ENCODE measurements at places on chromosomes 6 and 20.

- no peak for DNase-seq
Observed at GRCh38 chr20:47622118-47622665, 120.5 kb downstream of the NCOA3 start.

DNA sequence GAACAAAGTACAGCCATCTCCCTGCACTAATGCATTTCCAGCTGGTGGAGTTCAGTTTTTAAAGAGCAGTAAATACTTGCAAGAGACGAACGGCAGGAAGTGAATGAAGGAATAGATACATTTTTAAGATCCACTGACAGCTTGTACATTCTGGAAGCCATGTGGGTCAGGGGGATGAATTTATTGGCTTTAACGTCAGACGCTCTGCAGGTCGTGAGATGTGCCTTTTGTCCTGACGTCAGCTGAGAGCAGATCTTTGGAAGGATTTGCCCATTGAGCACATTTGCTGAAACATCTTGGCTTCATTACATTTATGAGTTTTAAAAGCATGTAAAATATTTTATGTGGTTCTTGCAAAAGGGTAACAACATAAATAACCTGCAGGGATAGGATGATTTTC, 29.5 kb upstream of the SALL4 start:
- no peak for DNase-seq

- no peak for DNase-seq
Observed at GRCh38 chr6:138450445-138450844, 46.4 kb downstream of the HEBP2 start.

DNA sequence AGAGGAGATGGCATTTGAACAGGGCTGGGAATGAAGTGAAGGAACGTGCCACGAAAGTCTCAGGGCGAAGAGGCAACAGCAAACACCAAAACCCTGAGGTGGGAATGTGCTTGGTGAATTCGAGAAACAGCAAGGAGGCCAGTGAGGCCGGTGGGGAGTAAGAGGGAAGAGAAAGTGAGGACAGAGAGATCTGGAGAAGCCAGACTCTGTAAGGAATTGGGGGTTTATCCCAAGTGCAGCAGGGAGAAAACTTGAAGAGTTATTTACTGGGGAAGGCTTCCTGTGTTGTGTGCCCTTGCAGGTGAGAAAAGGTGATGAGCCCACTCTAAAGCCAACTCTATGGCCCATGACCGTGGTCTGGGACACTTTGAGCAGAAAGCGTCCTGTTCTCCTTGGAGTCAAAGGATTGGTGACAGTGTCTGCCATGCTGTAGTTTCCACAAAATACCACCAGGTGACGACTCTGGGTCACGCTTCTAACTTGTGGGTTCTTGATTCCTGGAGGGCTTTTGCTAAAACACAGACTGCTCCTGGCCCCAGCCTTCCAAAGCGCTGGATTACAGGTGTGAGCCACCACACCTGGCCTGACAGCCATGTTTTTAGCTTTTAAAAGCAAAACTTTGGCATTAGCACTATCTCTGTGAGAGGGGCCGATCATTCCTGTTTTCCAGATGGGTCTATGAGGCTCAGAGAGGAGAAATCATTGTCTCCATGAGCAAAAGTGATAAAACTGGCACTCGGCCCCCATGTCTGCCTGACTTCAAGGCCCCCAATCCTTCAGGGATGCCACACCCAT, 18.0 kb upstream of the CSNK2A1 start:
- DNase-seq, result peak; percentile 57

DNA sequence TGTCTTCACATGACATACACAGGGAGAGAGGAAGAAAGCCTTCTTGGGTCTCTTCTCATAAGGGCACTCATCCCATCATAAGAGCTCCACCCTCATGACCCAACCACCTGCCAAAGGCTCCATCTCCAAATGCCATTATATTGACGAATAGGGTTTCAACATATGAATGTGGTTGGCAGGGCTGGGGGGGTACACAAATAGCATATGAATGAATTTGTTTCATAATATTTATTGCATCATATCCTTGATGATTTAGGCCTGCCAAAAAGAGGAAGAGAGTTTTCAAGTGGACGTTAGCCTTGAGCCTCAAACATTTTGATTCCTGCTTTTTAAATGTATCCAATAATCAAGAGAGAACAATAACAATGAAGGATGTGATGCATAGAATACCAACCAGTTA, 26.2 kb upstream of the OPRM1 start:
- no peak for DNase-seq

DNA sequence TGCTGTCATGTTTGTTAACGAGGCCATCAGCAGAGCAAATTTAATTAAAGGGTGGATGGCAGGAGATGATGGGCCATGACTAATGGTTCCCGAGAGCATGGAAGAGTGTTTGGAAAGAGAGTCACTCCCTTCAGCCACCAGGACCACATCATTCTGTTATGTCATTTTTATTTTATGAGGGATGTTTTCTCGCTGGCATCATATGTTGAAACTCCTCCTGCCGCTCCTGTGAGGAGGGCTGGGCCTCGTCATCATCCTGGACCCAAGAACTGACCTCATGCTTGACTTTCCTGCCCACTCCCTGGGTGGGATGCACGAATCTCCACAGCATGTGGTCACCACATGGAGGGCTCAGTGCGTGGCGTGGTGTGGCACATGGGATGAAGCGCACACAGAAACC, 86.4 kb upstream of the FRMD1 start:
- DNase-seq, result no peak

DNA sequence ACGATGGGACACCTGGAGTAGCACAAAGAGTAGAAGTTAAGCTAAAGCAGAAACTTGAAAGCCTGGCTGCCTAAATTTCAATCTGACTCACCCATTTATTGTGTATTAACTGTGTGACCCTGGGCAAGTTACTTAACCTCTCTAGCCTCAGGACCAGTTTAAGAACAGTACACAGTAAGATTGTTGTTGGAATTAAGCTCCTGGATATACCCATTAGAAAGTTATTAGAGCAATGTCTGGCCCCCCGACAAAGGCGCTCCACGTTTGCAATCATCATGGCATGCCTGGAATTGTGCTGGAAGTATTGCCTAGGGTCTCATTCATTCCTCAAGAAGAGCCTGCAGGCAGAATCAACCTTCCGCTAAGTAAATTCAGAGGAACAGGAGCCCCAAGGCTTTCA, 1.4 kb downstream of the SDC4 start:
- DNase-seq, result no peak

- DNase-seq, result no peak
Observed at GRCh38 chr6:94372229-94372628, 952.9 kb upstream of the EPHA7 start.

DNA sequence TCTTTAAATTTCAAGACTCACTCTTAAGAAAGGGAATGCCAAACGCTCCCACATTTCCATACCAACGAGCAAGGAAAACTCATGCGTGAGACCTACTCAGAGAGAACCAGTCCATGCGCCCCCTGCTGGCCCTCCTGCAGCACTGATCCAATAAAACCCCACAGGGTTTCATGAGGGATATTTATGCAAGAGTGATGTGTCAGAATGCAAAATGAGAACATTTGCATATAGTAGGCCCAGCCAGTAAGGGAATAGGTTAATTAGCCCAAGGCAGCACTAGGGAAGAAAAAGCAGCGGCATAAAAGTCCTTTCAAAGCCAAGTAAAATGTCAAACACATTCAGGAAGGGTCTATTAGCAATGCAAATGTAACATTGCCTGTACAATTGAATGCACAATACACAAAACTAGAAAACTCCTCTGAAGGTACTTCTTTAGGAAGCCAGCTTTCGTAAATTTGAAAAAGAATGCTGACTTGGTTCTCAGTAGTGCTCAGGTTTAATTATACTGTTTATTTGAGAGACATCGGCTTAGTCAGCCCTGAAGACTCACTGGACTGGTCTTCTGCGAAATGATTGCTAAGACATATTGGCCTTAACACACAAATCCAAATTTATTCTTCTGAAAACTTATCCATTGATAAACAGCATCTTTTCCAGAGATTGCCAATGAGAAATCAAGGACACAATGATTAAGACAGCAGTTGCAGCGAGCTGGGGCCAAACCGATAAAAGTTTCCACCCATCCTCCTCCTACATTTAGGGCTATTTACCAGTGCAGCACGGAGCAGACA, 93.2 kb downstream of the GMPR start:
- DNase-seq, result peak; percentile 57

- DNase-seq, result no peak
Observed at GRCh38 chr6:168117942-168118341, 38.9 kb upstream of the FRMD1 start.

- DNase-seq, result no peak
Observed at GRCh38 chr20:57289391-57290177, 23.1 kb upstream of the BMP7 start.

- no peak for DNase-seq
Observed at GRCh38 chr6:56953597-56954402, 1.1 kb upstream of the BEND6 start.

DNA sequence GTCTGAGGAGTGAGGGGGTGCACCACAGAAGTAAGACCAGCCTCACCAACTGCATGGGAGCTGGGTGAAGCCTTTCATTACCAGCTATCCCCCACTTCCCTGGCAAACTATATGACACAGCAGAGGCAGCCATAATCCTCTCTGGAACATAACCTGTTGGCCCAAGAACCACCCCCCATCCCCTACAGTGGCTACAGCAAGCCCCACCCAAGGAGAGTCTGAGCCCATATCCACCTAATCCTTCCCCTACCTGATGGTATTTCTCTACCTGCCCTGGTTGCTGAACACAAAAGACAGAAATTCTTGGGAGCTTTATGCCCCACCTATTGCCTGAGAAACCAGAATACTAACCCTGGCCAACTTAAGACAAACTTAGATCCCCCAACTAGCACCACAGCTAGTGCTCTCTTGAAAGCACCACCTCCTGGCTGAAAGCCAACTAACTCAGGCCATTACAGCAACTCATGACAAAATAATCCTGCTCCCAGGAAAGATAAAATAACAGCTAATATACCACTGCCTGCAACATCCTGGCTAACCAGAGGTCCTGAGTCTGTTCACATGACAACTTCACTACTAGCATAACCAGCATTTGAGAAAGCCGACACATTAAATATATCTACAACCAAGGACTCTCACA, 11.2 kb downstream of the RNGTT start:
- DNase-seq, result no peak

DNA sequence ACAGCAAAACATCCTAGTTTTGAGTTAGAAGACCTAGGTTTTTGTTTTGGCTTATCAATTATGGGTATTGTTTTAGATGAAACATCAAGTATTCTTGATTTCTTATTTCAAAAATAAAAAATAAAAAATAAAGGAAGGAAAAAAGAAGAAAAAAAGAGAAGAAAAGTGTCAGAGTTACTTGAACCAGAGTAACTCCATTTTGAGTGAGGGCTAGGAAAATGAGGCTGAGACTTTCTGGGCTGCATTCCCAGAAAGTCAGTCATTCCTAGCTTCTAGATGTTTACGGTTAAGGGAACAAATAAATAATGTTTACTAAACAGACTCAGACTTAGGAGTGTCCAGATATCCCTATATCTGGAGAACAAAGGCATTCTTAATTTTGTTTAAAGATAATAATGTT, 45.3 kb upstream of the HFE start:
- no peak for DNase-seq

GRCh38 chr6:135066806-135067205, 12.2 kb upstream of the HBS1L start:
- DNase-seq, result no peak

- no peak for DNase-seq
Observed at GRCh38 chr6:125832391-125833117, 41.8 kb downstream of the NCOA7 start.

GRCh38 chr20:51695574-51696303, 72.5 kb downstream of the ATP9A start:
- DNase-seq, result no peak

DNA sequence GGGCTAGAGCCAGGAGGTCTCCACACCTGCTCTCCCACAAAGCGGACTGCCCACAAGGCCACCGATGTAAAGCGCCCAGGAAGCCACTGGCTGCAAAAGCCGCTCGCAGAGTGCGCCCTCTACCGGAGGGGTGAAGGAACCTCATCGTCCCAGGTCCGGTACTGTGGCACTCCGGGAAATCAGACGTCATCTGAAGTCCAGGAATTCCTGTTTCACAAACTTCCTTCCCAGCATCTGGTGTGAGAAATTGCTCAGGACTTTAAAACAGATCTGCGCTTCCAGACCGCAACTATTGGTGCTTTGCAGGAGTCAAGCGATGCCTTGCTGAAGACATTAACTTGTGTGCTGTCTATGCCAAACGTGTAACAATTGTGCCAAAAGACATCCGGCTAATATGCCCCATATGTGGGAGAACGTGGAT, 115.1 kb upstream of the ARID1B start:
- no peak for DNase-seq

GRCh38 chr6:133184798-133185372, 56.3 kb upstream of the EYA4 start:
- DNase-seq, result no peak

DNA sequence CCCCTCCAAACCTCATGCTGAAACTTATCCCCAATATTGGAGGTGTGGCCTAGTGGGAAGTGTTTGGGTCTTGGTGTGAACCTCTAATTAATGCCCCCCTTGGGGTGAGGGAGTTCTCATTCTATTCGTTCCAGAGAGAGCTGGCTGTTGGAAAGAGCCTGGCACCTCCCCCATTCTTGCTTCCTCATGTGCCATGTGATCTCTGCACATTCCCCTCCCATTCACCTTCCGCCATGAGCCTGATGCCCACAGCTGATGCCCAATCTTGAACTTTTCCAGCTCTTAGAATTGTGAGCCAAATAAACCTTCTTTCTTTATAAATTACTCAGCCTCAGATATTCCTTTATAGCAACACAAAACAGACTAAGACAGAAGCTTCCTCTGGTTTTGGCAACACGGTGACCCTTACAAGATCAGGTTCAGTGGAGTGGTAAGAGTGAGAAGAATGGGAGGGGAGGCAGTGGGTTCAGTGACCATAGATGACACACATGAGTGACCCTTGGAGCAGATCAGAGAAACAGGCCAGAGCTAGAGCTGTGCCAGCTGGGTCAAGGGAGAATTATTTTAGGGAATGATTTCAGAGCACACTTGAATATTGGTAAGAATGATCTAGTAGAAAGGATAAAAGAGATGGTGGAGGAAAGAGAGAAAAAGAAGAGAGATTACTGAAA, 176.4 kb downstream of the LY86 start:
- DNase-seq, result no peak

GRCh38 chr6:46186583-46186982, 15.8 kb upstream of the ENPP5 start:
- no peak for DNase-seq

DNA sequence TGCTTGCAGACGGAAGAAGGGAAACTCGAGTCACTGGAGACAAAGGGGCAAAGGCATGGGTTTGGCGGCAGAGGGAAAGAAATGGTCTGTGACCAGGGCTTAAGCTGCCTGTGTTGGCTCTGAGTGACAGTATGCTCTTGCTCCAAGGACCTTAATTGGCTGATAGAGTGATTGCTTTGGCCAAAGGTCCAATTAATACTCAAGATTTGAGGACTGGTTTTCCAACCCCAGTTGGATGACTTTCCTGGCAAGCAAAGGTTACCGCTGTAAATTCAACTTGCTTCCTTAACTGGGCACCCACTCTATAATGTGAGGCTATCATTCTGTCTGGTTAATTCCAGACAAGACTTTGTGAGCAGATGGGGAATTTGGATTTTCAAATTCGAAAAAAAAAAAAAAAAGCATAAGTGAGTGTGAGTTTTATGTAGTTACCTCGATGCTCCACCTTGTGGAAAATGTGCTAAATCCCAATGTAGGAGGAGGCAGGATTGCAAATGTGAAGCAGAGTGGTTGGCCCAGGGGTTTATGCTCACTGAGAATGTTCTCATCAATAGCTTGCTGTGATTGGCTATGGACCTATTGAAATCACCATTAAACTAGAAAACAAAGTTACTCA, 150.7 kb upstream of the GMDS start:
- DNase-seq, result no peak

All from tibial nerve (tissue), 4 donors.